Cerebellar cortex (tissue), 1 donor: ENCODE measurements at places on chromosomes 2 and 18.

DNA sequence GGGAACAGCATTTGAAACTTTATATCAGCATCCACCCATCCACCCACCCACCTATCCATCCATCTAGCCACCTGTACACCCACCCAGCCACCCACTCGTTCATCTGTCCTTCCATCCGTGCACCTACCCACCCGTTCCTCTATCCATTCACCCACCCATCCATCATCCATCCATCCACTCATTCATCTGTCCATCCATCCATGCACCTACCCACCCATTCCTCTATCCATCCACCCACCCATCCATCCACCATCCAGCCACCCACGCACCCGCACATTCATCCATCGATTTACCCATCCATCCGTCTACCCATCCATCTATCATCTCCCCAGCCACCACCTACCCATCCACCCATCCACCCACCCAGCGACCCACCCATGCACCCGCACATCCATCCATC, 24.8 kb downstream of the LDLRAD4 start:
- no peak for DNase-seq

- peak; percentile 26 for DNase-seq
Measured at GRCh38 chr2:2831633-2832032, 500.6 kb upstream of the MYT1L start.

DNA sequence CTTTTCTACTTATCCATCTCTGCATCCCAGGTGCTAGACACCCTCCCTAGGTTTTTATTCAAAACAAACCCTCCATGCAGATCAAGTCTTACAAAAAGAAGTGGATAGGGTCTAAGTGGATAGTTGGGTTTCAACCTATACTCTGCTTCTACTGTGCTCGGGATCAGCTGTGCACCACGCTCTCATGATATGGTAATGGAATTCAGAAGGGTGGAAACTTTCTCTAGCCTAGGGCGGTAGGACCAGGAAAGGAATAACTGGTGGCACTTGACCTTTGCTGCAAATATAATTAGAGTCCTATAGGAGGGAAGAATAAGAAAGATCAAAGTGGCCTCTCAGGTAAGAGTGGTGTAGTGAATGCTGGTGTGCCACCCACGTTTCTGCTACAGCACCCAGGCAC, 272.9 kb downstream of the GPD2 start:
- no peak for DNase-seq

DNA sequence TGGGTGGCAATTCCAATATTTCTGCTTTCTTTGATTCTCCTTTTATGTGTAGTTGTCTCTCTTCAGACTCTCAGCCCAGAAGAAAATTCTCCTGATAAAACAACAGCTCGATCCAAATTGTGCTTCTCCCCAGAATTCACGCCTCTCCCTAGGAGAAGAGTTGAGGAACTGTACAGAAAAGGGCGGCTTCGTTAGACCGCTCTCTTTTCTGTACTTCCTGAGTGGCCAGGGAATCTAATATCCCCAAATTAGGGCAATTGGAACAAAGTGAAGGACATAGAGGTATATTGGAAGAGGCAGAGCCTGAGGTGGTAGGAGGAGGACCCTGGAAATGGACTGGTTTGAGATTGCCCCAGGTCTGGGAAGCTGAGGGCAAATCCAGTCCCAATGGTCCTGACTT, 5.6 kb downstream of the ADCYAP1 start:
- no peak for DNase-seq

GRCh38 chr2:76082509-76082908, 371.8 kb upstream of the GCFC2 start:
- DNase-seq = no peak

DNA sequence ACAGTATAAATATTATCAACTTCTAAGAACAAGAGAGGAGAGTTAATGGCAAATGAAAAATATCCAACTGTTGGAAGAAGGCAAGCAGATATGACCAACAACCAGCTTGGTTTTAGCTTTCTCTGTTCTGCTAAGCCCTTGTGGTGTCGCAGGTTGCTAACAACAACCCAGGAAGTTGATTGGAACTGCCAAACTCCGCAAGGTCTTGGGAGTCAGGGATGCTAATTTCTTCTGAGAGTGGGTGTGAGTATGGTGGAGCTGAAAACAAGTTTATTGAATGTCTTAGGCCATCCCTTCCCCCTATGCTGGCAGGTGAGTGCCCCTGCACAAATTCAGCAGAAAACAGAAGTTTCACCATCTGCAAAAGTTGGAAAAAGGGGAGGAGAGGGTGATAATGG, 17.5 kb downstream of the BZW1 start:
- DNase-seq = no peak

DNA sequence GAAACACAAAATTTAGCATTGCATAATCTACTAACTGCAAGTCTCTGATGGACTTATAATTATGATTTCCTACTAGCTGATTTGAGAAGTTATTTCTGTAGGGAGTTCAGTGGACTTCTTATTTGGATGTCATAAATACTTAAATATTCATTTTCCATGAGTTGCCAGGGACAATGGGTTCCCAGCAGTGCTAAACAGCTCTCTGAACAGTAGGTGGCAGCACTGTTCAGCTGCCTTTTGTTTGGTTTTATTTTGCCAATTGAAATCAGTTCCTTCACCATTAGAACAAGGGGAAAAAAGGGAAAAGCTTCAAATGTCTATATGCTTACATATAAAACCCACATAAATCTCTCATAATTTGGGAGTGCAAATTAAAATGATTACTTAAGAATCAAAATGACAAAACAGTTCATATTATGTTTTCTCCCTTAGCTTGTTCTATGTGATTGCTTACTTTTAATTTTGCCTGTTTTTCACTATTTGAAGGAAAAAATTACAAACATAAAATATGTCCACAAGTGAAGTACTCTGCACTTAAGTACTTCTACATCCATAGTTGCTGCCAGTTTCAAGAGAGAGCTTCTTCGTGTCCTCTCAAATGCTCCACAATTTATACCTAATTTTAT, 898.9 kb downstream of the CPS1 start:
- peak; percentile 89 for DNase-seq

- no peak for DNase-seq
Measured at GRCh38 chr2:105446501-105446900, 47.6 kb upstream of the FHL2 start.

- no peak for DNase-seq
Measured at GRCh38 chr2:217631115-217631514, 371.7 kb downstream of the TNS1 start.

GRCh38 chr2:102512161-102512560, 39.1 kb downstream of the SLC9A4 start:
- DNase-seq = no peak

DNA sequence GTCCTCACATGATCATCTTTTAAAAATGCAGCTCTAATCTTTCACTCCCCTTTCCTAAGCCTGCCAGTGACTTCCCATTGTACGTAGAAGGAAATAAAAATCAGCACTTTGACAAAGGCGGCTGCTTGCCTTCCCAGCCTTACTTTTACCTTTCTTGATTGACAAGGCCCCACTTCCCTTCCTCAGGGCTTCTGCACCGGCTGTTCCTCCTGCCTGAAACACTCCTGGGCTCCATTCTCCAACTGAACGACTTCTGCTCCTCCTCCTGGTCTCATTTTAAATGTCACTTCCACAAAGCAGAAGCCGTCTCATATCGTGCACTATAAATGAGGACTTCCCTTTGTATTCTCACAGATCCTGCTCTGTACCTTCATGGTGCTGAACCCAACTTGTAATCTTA, 56.1 kb downstream of the OSBPL6 start:
- no peak for DNase-seq

DNA sequence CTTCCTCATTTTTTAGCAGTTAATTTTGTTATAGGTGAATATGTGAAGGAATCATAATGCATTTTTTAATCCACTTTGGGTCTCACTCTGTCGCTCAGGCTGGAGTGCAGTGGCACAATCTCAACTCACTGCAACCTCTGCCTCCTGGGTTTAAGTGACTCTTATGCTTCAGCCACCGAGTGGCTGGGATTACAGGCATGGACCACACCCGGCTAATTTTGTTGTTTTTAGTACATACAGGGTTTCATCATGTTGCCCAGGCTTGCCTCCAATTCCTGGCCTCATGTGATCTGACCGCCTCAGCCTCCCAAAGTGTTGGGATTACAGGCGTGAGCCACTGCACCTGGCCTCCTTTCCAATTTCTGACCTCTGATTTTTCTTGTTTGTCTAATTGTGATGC, 17.7 kb downstream of the SCYGR5 start:
- DNase-seq = no peak

- DNase-seq = no peak
Measured at GRCh38 chr2:99806758-99807157, 316.9 kb upstream of the REV1 start.

DNA sequence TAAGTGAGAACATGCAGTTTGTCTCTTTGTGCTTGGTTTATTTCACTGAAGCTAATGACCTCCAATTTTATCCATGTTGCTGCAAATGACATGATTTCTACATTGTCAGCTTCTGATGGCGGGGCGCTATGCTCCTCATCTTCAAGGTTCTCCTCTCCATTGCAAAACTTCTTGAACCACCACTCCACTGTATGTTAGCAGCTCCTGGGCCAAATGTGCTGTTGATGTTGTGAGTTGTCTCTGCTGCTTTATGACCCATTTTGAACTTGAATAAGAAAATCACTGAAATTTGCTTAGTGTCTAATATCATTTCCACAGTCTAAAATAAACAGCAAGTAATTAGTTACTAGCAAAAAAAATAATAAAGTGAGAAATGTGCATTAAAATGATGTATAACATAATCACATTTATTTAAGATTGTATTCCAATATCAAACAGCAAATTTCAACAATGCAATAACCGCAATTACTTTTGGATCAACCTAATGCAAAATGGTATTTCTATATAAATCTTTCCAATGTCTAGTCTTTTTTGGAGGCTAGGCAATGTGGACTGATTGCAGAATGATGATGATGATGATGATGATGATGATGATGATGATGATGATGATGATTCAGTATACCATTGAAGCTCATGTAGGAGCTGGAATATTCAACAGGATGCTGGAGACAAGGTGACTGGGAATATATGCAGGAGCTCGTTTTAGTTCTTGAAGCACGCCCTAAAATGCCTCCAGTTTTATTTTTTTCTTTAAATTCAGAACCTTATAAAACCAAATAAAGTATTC, 304.9 kb upstream of the KYNU start:
- no peak for DNase-seq

- no peak for DNase-seq
Measured at GRCh38 chr2:31150120-31150670, 12.0 kb upstream of the GALNT14 start.

GRCh38 chr2:236261452-236261851, 2.8 kb downstream of the ASB18 start:
- no peak for DNase-seq

DNA sequence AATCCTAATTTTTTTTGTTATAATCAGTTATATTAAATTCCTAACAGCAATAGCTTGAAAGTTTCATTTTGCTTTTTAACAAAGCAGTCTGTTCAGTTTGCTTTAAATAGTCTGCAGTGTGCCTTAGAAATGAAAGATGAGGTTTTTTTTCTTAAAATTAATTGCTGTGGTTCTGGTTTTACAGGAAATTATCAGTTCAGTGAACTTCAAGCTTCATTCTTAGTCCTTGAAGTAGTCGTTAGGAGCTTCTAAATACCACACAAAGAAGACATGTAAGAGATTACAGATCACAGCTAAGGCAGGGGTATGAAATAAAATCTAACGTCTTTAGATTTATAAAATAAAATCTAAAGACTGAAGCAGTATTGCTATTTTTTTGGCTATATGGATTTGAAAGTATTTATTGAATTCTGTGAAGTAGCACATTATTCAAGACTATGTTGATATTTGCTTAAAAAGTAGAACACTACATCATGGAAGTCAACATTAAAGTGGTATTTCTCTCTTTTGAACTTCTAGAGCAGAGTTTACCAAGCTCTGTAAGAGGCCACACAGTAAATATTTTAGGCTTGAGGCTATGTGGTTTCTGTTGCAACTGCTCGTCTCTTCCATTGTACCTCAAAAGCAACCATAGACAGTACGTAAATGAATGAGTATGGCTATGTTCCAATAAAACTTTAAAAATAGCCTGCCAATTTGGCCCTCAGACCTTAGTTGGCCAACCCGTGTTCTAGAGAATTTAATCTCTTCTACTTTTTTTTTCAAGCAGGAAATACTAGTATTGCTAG, 81.5 kb upstream of the STON1 start:
- no peak for DNase-seq

GRCh38 chr2:171469176-171469575, 35.1 kb downstream of the DCAF17 start:
- DNase-seq = no peak

GRCh38 chr18:79615091-79615490, 64.5 kb upstream of the CTDP1 start:
- DNase-seq = no peak

- no peak for DNase-seq
Measured at GRCh38 chr2:181105562-181105961, 125.2 kb downstream of the UBE2E3 start.

DNA sequence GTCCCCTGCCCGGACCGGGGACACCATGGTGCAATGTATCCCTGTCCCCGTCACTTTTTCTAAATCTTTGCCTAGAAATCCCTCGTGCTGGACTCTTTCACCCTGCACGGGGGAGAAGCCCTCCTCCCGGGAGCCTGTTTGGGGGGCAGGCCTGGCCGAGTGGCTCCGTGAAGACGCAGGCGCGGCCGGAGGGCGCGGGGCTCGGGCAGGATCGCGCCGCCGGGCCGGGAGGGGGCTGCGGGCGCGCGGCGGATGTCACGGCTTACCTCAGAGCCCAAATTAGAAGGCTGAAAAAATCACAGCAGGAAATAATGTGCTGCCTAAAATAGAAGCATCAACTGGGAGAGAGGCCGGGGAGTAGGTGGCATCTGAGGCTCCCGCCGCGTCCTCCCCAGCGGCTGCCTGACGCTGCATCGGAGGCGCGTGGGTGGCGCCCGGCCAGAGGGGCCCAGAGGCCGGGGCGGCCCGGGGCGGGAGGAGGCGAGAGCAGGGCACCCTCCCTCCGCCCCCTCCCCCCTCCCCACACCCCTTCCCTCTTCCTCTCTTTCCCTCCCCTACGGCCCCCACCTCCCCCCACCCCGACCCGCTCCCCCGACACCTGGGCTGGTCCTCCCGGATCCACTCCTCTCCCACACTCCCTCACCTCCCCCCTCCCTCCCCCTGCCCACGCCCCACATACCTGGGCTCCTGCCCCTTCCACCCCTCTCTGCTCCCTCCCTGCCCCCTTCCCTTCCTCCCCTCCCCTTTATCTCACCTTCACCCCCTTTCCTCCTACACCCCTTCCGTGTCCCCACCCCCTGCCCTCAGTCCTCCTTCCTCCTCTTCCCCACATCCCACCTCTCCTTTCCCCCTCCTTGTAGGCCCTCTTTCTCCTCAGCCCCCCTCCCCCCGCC, 51.9 kb downstream of the SLC4A1AP start:
- DNase-seq = peak; percentile 51

GRCh38 chr2:106356291-106356690, 111.9 kb downstream of the RGPD3 start:
- DNase-seq = no peak

GRCh38 chr2:9124231-9124741, 82.3 kb upstream of the ASAP2 start:
- DNase-seq = no peak

DNA sequence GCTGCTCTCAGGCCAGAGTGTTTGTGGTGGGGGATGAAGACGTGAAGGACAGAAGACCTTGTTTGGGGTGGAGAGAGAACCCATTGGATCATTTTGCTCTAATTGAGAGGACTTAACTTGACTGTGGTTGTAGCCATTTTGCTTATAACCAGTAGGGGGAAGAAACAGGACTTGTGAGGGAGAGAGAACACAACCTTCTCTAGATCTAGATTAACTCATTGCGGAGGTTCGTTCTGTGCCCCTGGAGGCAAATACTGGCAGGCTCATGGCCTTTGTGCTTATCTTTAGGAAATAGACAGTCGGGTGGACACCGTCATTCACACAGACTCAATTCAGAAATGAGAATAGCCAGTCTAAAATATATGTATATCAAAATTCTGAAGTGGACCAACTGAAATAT, 147.0 kb upstream of the LHCGR start:
- no peak for DNase-seq
